CD4-positive, alpha-beta T cell treated with Interleukin-2 at 100 ng/mL for 4 hours (primary cell): ENCODE measurements at places on chromosomes 1 and 21.

DNA sequence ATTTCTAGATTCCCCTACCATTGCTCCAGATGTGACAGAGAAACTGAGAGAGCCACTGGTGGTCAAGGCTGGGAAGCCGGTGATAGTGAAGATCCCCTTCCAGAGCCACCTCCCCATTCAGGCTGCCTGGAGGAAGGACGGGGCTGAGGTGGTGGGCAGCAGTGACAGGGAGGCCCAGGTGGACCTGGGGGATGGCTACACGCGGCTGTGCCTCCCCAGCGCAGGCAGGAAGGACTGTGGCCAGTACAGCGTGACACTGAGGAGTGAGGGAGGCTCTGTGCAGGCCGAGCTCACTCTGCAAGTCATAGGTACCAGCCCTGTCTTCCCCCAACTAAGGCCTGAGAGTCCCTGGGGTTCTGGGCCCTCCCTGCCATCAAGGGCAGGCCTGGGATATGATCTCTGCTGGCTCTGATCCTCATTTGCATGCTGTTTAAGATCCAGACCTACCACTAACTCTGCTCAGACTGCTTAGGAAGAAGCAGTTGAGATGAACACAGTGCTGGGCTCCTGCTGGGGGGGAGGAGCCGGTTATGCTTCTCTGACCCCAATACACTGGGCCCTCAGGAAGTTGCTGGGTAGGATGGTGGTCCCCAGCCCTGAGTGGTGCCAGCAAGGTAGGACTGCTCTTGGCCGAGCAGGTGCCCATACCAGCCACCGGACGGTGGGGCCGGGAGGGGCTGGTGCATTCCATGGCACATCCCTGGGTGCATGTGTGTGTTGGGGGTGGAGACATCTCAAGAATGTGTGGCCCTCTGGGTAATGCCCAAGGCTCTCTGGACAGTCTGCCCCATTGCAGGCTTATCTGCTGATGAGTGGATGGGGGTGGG is 25.1 kb downstream of the IGFN1 start:
- DNase-seq: no peak

- DNase-seq: no peak
Measured at GRCh38 chr1:230230273-230230672, 163.2 kb downstream of the GALNT2 start.

- DNase-seq: no peak
Measured at GRCh38 chr1:17673329-17674072, 81.6 kb upstream of the ACTL8 start.

DNA sequence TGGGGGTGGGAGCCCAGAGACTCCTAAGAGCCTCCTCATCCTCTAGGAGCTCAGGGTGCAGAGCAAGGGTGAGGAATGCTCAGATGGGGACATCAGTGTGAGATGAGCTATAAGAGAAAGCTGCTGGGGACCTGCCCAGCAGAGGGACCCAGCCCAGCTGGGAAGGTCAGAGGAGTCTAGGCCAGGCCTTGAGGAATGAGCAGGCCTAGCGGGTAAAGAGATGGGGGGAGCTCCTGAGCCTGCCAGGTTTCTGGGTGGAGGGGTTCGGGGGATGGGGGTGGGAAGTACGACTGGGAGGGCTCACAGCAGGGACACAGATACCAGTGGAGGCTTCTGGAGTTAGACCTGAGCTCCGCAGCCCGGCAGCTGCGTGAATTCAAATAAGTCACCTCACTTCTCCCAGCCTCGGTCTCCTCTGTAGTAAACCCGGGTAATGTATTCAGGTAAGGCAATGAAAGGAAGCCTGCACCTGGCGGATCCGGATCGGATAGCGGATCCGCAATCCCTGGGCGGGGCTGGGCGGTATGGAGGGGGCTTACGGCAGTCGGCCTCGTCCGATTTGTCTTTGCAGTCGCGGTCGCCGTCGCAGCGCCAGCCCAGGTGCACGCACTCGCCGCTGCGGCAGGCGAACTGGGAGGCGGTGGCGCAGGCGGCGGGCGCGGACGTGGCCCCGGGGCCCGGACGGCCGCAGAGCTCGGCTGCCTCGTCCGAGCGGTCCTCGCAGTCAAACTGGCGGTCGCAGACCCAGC is 38.0 kb upstream of the MAGOH start:
- no peak for DNase-seq

- DNase-seq: no peak
Measured at GRCh38 chr1:202288177-202288576, 53.6 kb downstream of the UBE2T start.

- no peak for DNase-seq
Measured at GRCh38 chr1:182598296-182598695, 5.9 kb downstream of the RGS16 start.

DNA sequence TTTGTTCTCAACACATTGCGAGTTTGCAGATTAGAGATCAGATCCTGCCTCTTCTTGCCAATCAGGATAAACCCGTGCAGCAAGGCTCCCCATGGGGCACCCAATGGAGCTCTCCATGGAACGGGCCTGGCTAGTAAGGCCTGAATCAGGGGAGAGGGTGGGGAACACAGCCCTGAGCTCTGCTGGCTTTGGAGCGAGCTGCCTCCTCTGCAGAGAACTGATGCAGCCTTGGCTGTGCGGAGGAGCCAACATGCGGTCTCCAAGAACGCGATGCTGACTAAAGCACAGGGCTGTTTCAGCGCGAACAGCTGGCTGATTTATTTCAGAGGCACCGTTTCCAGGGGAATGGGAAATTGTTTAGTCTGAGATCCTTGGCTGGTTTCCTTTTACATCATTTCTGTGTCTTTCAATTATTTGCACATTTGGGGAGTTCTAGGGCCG is 139.7 kb downstream of the TSEN15 start:
- DNase-seq: no peak

GRCh38 chr1:156080241-156080862 is 1.9 kb downstream of the MEX3A start:
- DNase-seq: no peak

DNA sequence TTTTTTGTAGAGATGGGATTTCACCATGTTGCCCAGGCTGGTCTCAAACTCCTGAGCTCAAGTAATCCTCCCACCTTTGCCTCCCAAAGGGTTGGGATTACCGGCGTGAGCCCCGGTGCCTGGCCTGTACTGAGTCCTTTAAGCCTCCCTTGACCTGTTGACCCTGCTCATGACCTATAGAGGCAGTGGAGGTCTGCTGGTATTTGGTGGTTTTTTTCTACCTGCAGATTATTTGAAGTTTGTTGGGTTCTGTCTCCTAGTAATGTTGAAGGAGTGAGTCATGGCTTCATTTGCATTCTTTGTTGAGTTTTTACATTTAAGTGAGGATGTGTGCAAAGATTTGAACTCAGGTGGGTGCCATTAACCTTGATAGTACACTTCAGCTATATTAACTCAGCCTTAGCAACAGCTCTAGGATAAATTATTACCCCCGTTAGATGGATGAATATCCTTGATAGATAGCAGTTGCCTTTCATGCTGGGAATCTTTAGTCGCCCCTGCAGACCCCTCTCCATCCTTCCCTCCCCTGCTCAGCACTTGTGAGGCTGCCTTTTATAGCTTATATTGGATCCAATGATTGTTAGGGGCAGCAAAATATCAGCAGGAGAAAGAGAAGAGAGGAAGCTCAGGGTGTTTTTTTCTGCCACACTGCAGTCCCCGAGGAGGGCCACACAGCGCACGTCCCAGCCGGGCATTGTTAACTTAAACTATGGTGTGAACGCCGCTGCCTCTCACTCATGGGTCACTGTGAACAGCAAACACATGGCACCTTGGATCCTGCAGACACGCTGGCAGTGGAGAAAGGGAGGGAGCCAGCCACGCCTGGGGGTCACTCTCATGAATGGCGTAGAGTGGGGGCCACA is 14.9 kb upstream of the NPPB start:
- DNase-seq: no peak

DNA sequence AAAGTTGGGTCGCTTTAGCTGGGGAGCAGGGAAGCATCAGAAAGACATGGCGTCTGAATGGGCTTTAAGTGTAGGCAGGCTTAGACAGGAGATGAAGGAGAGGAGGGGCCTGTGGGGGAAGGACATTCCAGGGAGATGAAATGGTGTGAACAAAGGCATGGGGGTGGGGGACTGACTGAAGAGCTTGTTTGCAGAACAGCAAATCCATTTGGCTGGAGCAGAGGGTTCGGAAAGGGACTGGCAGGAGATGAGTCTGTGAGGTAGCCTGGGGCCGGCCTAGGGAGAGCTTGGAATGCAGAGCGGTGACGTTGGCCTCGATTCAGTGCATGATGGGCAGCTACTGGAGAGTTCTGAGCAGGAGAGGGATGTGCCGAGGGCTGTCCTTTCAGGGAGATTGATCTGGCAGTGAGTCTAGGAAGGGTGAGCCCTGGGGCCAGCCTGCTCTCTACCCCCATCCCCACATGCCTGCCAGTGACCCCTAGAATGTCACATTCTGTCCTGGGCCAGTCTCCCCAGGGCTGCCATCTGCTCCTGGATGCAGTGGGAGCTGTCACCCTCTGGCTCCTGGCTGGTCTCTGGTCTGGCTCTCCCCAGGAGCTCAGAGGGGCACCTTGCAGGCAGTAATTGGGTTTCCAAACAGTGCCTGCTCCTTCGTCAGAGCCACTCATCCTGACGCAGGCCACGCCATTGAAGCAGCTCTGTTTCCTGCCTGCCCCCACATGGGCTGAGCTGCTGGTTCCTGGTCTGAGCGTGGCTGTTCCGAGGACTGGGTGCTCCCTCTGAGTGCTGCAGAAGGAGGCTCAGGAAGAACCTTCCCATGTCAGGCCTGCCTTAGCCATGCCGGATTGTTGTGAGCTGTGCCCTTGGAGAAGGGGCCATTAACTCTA is 22.3 kb upstream of the TMEM222 start:
- DNase-seq: no peak

GRCh38 chr21:29155118-29155932 is 24.9 kb downstream of the MAP3K7CL start:
- no peak for DNase-seq

GRCh38 chr1:1598051-1598719 is 1.8 kb downstream of the FNDC10 start:
- no peak for DNase-seq

DNA sequence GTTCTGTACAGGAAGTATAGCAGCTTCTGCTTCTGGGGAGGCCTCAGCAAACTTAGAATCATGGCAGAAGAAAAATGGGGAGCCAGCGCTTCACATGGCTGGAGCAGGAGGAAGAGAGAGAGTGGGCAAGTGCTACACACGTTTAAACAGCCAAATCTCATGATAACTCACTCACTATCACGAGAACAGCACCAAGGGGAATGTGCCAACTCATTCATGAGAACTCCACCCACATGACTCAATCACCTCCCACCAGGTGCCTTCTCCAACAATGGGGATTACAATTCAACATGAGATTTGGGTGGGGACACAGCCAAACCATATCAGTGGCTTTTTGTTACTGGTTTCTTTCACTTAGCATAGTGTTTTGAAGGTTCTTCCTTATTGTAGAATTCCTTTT is 138.6 kb downstream of the SYT14 start:
- DNase-seq: no peak

DNA sequence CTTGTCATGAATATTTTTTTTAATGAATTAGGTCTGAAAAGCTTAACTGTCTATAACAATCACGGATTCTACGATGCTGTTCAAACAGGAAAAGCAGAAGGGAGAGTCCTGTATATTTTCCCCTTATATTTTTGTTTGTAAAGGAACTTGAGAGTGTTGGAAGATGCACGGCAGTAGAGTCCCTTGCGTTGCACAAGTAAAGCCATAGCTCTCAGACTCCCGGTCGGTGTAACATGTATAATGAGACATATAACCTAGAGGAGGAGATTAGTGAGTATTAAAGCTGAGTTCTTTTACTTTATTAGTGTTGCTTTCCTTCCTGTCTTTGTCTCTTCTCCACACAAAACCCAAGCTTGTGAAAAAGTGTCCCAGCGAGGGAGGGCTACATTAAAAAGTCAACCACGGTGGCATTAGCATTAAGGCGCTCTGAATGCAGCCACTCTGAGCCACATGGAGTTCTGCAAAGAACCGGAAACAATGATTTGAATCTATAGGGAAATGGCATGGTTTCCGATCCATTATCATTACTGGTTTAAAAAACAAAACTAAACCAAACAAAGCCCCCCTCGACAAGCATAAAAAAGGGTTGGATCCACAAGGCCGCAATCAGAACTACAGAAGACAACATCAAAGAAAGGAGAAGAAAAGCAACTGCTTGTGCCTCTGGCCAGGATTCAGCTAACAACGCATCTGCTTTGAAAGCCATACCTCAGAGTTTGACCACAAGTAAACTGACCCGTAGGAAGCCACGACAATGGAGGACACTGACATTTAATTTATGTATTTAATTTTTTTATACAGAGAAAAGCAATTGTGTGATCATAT is 356.8 kb downstream of the LMO4 start:
- DNase-seq: no peak
